ENCODE measurements at places on chromosomes 6 and 20.
A peak's percentile ranks its signal among the peaks of the same experiment; 100 is the strongest.

- DNase-seq: peak; percentile 55
Measured at GRCh38 chr20:362271-363254, 15.7 kb downstream of the NRSN2 start.

- DNase-seq: no peak
Measured at GRCh38 chr20:57675773-57676172, 34.0 kb downstream of the PMEPA1 start.

DNA sequence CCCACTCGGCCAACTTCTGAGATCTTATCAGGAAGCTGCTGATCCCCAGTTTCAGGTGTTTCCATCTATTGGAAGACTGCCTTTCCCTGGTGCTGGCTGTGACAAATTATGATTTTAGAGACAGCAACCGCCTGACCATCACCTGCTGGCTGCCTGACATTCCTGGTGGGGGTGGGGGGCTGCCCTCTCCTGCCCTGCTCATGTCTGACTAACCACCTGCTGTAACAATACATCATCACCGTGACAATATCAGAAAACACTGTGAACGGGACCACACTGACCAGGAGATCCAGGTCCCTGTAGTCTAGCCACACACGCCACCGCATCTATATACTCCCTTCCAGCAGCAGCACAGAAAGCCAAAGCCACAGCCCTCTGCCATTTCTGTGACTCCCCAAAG, 537.5 kb downstream of the QKI start:
- DNase-seq: no peak

DNA sequence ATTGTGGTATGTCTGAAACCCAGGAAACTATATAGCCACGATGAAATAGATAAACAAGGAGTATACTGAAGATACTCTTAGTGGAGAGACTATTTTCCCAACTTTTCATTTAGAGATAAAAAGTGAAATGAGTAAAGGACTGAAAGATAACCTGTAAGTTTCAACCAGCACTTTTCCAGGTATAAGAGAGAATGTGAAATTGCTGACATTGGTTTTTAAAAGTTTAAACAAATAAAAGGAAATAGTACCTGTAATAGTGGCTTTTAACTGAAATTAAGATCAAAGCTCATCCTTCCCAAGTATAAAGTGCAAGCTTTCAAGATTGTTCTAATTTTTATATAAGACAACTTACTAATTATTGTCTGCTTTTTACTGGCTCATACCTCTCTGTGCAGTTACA, 130.2 kb upstream of the CCN2 start:
- no peak for DNase-seq

DNA sequence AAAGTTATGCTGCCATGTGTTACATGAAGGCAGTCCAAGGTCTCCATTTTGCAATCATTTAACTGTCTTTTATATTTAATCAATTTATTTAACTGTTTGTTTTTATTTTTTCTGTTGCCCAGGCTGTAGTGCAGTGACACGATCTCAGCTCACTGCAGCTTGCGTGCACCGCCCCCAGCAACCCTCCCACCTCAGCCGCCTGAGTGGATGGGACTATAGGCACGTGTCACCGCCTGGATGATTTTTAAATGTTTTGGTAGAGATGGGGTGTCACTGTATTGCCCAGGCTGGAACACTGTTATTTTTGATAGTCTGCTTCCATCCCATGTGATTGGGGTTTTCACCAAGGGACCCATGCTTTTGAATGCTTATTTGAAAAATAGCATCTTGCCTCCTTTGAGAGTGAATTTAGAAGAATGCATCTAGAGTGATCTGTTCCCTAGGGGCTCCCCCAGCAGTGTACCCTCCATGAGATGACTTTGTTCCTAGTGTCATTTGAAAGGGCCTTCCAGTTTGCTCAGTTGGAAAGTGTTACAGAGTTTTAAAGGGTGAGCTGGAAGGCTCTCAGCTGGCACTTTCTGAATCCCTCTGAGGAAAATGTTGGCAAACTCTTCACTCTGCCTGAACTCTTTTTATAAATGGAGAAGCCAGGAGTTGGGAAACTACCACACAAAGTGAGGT, 143.4 kb downstream of the JARID2 start:
- DNase-seq: no peak

- no peak for DNase-seq
Measured at GRCh38 chr20:62161347-62161746, 17.8 kb downstream of the SS18L1 start.

GRCh38 chr20:51985013-51985415, 182.7 kb upstream of the SALL4 start:
- DNase-seq: no peak

GRCh38 chr6:91485047-91485446, 898.2 kb upstream of the MAP3K7 start:
- no peak for DNase-seq

DNA sequence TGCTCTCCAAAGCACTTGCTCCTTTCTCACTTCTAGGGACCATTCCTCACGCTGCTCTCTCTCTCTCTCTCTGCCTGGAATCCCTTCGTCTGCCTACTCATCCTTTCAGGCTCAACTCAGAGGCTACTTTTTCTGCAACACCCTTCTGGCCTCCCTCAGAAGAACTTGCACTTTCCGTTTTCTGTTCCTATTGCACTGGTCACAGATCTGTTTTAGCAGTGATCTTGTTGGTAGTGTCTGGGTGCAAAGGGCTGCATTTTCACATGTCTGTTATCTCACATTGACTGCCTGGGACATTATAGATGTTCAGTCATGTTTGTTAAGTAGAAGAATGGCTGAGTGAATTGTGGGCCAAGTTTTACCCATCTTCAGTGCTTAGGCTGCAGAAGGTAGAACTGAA, 63.5 kb downstream of the RIN2 start:
- no peak for DNase-seq

- no peak for DNase-seq
Measured at GRCh38 chr20:1844325-1845162, 50.7 kb upstream of the SIRPA start.

DNA sequence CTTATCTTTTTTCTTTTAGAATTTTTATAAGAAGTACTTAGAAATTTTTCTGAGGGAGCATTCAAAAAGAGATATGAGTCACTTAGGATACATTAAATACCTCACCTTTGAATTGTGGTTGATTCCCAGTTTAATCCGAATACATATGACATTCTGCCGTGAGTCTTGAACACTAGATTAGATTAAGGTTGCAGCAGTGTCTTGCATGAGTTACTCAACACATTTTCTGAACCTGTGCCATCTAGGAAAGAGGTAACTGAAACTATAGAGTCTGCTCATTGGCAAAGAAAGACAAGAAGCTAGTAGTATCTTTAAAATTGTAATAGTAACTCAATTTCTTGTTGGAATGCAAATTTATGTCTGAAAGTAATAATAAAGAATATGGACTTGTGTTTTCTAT, 14.9 kb downstream of the PEX3 start:
- no peak for DNase-seq

- no peak for DNase-seq
Measured at GRCh38 chr6:98416027-98416426, 418.3 kb upstream of the POU3F2 start.

GRCh38 chr20:45433316-45433715, 17.4 kb downstream of the PIGT start:
- DNase-seq: no peak

GRCh38 chr6:80388507-80388906, 282.0 kb downstream of the BCKDHB start:
- DNase-seq: no peak

- DNase-seq: no peak
Measured at GRCh38 chr20:45051204-45052060, 49.5 kb downstream of the KCNS1 start.

- DNase-seq: no peak
Measured at GRCh38 chr20:25088267-25088666, 6.3 kb upstream of the VSX1 start.

DNA sequence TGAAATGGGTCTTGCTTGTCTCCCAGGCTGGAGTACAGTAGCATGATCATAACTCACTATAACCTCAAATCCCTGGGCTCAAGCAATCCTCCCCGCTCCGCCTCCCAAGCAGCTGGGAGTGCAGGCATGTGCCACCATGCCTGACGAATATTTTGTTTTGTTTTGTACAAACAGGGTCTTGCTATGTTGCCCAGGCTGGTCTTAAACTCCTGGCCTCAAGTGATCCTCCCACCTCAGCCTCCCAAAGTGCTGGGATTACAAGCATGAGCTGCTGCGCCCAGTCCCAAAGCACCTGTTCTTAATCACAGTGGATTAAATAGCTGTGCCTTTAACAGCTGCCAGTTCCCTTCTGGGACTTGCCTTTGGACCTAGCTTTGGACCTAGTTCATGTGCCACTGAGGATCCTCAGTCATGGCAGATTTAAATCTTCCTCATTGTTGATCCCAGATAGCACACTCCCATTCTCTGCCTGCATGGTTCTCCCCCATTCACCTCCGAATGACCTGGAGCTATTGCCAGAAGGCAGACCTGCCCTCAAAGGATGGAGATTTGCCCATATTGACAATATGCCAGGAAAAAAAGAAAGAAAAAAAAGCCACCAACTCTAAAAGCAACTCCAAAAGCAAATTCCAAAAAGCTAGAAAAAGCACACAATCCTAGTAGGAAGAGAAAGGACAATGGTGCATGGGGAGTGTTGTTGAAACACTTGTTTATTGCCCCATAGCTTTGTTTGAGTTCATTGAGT, 10.6 kb downstream of the POFUT1 start:
- no peak for DNase-seq

DNA sequence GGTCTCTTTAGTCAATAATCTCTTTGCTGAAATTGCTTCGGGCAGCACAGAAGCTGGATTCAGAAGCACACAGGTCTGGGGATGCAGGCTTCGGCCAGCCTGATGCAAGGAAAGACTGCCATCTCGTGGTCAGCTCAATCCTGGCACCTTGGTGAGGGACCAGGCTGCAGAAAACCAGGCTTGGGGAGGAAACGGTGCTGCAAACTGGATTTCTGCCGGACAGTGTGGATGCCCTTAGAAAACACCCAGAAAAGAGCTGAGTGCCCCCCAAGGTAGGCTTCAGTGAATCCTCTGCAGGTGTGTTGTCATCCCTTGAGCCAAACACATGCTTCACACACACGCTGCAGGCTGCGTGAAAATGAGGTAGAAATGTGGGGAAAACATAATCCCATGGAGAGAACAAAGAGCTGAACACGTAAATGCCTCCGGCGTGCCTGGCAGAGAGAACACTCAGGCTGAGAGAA, 89.8 kb upstream of the PAX1 start:
- DNase-seq: no peak

GRCh38 chr20:38076548-38076947, 43.0 kb downstream of the RPRD1B start:
- no peak for DNase-seq

- DNase-seq: no peak
Measured at GRCh38 chr6:31582230-31582643, at the start of gene LTB. Gene LTB (minus strand): TSS chr6:31582424. CDS start chr6:31582417, 7 bp downstream.

DNA sequence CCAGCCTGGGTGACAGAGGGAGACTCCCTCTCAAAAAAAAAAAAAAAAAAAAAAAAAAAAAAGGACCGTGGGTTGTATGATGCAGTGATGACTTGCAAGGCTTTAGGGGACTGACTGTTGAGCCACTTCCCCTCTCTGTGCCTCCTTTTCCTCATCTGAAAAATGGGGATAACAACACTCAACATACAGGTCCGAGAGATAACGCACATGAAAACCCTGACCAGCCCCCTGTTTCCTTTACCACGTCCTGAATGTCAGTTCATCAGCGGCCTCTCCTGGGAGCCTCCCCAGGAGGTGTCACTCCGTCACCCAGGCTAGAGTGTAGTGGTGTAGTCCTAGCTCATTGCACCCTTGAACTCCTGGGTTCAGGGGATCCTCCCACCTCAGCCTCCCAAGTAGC, 3.9 kb downstream of the SLA2 start:
- no peak for DNase-seq

- DNase-seq: no peak
Measured at GRCh38 chr20:44207126-44207723, 3.3 kb downstream of the OSER1 start.

- no peak for DNase-seq
Measured at GRCh38 chr6:73610444-73611275, 43.1 kb downstream of the SLC17A5 start.

GRCh38 chr6:15952231-15953151, 176.4 kb upstream of the MYLIP start:
- no peak for DNase-seq

DNA sequence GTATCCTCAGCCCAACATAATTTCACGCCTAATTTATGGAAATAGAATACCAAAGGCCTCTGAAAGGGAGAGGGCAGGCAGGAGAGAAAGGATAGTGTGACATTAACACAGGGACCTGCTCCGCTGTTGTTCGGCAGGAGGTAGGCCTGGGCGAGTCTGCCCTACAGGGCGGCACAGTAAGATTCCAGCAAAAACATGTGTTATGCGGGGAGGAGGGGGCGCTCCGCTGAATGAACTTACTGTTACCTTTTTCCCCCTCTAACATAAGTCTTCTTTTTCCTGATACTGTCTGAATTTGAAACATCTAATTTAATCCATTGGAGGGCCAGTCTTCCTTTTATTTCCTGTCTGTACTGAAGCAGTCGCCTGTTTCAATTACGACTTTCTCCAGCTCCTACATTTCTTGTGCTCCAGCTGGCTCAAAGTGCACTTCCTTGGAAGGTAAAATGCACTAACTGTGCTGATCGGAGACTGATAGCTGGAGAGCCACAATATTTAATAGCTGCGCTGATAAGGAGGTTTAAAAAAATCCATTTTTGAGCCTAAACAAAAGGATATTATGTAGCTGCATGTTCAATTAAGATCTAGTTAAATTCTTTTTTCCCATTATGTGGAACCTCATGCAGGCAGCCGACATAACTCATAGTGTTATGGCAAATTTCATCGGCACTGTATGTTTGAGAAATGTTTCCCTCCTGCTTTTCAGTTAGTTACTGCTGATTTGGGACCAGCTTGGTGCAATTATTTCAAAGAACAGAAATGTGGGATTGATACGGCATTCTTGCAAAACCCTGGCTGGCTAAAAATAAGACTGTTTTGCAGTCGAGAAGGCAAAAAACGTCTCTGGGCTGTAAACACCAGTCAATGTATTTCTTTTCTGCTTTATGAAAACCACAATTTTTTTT, 193.0 kb downstream of the FOXC1 start:
- DNase-seq: no peak

DNA sequence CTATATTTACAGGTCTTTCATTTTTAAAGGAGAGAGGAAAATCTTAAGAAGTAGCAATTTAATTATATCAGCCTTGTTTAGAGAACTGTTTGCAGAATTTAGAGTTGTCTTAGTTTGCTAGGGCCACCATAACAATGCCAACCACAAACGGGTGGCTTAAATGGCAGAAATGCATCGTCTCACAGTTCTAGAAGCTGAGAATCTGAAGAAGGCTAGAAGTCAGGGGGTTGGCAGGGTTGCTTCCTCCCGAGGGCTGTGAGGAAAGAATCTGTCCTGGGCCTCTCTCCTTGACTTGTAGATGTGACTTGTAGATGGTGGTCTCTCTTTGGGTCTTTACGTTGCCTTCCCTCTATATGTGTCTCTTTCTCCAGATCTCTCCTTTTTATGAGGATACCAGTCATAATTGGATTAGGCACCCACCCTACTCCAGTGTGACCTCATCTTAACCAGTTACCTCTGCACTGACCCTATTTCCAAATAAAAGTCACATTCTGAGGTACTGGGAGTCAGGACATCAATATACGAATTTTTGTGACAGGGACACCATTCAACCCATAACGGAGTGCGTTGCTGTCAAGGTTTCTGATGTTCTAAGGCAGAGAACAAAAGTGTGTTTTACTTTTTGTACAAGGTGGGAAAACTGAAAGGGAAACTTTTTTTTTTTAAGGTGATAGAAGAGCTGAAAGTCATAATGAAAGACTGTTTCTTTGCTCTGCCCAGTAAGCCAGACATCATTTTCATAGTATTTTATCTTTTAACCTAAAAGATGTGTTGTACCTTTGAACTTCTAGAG, 84.4 kb downstream of the SAMD3 start:
- DNase-seq: no peak

GRCh38 chr6:110728501-110728900, 86.8 kb downstream of the CDK19 start:
- no peak for DNase-seq

GRCh38 chr20:33604991-33605370, 57.1 kb upstream of the C20orf144 start:
- DNase-seq: no peak
